NK-92 treated with Interleukin-12 subunit alpha and Interleukin-12 subunit beta, amount 100 ng/mL, for 24 hours (cell line): ENCODE measurements at places on chromosomes 7 and 10.

DNA sequence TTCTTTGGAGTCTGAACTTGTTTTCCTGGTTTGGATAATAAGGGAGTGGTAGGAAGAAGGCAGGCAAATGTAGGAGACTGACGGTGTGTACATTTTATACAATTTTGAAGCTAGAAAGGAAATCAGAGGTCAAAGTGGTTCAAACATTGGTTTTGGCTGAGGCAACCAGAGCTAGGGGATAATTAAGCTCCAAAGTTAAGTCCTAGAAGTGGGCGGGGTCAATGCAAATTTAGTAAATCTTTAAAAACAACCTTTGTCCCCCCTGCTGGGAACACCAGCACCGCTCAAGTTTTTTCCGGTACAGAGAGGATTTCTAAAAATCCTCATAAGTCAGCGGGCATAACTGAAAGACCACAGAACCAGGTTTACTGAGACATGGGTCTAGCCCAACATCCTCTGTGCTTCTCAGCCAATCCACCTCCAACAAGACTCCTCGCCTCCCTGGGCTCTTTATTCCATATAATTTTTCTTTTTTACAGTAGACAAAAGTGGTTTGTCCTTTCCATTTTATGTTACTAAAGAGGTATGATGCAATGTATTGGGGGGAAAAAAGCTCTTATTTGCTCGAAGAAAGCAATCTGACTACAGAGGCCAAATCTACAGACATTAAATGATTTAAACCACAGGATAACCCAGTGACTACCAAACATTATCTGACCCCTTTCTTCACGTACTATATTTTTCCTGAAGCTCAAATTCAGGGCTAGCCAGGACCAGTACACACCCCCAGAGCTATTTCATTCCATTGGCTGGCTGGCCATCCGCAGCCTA, 1.6 kb downstream of the GLUD1 start:
- no peak for DNase-seq

GRCh38 chr10:47243791-47244190, 56.2 kb upstream of the GDF10 start:
- DNase-seq, result no peak

DNA sequence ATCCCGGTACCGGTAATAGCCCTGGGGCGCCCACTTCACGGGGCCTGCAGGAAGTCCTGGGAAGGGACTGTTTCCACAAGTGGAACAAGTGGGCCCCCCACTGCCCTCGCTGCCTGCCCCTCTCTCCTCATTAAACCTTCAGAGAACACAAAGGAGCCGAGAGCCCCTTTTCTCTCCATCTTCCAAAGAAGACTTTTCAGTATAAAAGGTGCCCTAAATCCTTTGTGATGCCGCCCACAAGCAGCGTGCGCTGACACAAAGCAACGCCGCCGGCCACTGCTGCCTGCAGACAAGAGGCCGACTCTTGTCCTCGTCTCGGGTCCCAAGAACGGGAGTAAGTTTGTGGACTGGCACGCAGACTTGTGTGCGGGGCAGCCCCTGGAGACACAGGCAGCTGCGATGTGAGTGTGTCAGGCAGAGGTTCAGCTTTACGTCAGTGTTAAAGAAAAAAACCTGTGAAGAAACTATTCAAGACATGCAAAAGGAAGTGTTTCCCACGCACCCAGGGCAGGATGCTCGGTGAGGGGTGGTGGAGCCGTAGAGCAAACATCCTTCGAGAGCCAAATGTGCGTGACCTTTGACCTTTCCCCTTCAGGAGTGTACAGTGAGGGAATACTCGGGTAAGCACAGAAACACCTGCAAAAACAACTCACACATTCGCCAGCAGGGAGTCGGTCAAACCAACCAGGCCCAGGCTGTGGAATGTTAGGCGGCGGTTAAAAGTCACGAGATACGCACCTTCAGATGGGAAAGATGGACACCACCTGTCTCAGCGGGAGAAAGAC, 118.2 kb downstream of the VIPR2 start:
- no peak for DNase-seq

DNA sequence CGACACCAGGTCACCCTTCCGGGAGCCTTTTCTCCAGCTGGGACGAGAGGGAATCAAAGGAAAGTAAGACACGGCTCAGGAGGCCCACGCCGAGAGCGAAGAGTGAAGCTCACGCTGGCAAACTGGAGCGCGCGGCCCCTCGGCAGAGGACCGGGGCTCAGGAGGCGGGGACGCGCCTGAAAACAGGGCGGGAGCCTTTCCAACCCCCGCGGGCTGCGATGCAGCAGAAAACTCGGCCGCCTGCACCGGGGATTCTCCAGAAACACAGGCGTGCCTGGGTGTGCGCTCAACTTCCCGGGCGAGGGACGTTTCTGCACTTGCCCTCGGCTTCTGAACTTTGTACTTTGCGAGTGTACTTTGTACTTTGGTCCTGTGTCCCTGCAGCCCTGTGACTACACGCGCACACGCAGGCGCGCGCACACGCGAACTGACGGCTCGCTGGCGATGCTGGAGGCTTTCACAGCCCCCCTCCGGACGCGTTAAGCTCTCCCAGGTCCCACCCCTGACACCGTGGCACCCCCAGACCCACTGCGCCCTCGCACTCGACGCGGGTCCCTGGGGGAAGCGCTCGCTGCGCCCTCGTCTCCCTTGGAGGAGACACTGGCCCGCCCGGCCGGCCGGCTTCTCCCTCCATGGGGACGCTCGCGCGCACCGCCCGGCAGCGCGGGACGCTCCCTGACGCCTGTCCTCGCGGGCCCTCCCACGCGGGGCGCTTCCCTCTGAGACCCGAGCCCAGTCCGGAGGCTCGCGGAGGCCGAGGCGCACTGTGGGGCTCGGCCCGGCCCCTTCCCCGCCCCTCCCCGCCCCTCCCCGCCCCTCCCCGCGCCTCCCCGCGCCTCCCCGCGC, 588 bp upstream of the PAOX start:
- no peak for DNase-seq

- DNase-seq, result no peak
Observed at GRCh38 chr7:32415519-32415918, 74.7 kb downstream of the LSM5 start.

DNA sequence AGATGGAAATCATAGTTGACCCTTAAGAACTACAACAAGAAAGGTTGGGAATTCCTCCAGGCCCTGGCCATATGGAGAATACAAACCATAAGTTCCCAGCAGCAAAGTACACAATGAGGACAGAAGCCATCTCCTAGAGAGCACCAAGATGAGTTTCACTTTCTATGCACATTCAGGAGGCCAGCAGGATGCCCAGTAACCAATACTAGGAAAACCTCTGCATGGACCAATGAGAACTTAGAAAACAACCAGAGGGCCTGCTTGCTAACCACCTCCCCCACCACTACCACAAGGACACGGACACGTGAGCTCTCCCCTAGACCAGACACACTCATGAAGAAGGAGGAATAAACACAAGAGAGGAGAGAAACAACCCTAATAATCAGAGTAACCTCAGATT, 56.3 kb downstream of the IFIT5 start:
- no peak for DNase-seq

DNA sequence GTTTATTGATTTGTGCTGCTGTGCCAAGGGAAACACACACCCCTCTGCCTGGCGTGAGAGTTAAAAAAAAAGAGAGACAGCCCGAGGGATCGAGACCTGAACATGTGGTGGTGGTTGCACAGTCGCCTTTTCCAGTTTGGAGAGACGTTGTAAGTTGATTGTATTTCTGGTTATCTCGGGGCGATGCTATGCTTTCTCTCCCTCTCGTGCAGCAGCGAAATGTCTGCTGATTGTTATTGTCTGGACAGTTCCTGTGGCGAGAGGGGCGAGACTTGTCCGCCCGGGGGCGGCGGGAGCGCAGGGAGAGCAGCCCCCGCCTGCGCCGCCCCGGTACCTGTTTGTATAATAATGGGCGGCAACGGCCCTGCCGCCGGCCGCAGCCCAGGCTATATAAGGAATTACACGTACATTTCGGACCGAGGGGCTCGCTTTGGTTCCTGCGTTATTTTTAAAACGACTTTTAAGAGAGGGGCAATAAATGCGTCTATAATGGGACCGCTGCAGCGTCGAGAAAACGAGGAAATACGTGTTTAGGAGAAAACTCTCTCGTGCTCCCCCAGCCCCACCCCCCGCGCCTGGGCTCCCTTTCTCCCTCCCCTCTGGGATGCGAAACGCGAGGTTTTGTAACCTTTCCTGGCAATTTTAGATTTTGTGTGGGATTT, 1.7 kb downstream of the ZEB1 start:
- no peak for DNase-seq

GRCh38 chr10:119555178-119555784, 12.8 kb upstream of the RGS10 start:
- no peak for DNase-seq

DNA sequence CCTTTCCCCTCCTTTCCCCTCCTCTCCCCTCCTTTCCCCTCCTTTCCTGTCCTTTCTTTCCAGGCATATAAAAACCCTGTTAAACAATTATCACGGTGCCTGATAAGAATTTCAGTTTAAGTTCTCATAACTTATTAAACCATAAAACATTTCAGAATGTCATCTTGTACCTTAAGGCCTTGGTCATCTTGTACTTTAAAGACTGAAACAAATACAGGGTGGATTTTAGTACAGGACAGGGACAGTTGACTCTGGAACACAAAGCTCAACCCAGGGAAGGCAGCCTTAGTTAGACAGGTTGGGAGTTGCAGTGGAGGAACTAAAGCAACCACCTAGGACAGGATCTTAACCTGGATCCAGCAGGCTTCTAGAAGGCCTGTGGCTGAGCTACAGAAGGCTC, 1.2 kb downstream of the AGR3 start:
- no peak for DNase-seq

DNA sequence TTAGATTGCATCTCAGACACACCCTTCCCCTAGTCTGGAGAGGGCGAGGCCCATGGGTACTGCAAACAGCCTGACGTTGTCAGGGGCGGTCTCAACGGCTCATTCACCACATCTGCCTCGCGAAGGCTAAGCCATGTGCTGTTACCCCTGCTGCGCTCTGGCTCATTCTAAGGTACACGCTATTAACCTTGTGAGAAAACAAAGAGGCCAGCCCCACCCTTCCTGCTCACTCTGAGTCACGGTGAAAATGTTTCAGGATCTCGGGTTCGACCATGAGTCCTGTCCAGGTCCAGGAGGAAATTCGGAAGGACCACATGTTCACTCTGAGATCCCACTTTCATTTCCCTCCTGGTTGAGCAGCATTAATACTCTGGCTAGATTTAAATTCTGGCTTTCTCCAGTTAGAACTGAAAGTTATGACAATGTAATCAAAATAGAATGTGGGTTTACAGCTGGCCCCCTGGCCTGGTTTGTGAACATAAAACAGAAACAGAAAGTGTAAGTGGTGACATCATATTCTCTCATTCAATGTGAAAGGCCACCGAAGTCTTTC, 55.2 kb downstream of the EGFR start:
- DNase-seq, result no peak

DNA sequence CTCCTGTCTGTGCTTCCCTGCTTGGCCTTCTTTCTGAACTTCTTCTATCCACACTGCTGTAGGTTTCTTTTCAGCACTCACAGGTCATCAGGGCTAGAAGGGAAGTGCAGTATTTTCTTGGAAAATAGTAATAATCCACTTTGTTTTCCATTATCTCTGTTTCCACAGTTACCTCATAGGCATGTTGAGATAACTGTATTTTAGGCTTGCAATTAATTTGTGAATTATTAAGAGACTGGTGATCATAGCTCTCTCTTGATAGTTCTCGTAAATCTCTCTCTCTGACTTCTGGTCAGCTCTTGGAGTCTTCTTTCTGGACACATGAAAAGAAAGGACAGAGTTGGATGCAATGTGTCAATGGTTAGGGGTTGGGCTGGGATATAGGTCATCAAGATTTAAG, 243.6 kb upstream of the IGFBP3 start:
- DNase-seq, result no peak

DNA sequence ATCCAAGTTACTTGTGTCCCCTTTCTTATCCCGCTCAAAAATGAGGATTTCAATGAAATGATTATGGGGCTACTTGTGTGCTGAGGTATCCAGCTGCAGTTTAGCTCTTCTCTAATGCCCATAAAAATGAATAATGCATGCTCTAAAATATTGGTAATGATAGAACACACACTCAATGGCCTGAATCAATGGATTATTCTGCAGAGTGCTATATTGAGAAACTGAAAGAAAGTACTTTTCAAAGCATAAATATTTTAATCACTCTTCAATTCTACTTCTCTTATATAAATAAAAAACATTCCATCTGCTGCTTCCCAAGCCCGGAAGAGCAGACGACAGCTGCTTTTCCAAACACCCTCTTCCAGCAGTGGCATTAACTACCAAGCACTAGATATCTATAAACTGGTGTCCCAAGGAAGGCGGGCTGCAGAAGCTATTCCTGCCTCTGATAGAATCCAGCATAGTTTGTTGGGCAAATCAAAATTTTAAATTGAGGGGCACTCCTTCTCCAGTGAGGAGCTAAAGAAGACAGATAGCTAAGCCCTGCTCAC, 284.9 kb upstream of the AOAH start:
- no peak for DNase-seq

DNA sequence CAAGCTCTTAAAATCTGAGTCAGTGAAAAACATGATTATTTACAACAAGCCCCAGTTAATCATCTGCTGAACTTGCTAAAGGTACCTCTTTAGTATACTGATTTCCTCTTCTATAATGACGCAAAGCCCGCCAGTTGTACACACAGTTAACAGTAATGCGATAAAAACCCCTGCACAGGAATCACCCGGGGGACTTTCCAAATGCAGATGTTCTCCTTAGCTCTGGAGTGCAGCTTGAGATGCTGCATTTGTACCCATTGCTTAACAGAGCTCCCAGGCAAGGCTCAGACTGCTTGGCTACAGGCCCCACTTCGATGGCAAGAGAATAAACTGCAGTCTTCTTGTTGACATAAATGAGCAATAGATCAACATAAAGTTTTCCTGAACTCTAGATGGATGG, 279.6 kb upstream of the HGF start:
- DNase-seq, result no peak

DNA sequence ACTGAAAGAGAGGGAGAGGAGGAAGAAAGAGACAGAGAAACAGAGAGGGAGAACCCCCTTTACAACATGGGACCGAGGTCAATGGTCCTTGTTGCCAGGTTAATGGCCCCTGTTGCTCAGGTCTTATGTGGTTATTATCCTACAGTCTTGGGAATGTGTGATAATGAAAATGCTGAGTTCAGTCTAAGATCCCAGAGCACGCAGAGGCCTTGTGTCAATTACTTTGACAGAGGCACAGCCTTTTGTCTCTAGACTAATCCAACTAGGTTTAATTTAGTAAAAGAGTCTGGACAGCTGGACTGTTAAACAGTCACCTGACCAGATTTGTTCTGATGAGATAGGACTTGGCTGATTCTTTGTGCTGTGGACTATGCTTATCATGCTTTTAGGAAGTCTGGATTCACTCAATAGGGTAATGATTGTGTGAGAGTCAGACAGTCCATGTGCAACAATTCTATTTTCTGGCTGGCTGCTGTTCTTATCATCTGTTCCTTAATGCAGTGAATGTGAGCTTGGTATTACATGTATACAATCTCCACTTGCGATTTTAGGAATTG, 157.4 kb upstream of the MAGI2 start:
- no peak for DNase-seq

- no peak for DNase-seq
Observed at GRCh38 chr10:48659790-48660189, 24.9 kb upstream of the WDFY4 start.
